ENCODE measurements at places on chromosomes 5 and 9. TPM values are rescaled to one million over a fixed set of nuclear protein-coding genes. Genes with fewer than 3 reads are reported as not detected.

DNA sequence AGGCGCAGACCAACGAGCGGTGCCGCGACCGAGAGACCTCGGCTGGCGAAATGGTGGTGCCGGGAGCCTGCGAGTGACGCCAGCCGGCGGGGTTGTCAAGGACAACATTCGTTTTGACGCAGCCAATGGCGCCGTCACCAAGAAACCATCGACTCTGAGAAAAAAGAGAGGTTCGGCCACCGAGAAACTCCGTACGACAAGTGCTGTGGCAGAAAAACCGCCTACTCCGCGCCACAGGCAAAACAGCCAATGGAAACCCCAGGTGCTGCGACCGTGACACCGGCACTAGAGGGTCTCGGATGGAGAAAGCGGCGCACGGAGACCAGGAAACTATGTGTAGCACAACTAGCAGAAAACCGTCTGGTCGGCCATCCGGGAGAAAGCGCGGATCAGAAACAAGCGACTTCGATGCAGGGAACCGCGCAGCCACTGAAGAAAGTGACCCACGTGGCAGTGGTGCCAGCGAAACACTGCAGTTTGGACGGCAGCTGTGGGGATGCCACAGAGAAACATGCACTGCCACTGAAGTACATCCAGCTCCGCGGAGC is 88.8 kb downstream of the ANXA2R start:
- DNase-seq = peak; percentile 89

Gene C9orf153
- 0.40 TPM for total RNA-seq

Gene PCDHGA1
- 0.07 TPM for total RNA-seq

GRCh38 chr9:33102551-33103210 is 26.2 kb upstream of the SMU1 start:
- DNase-seq = no peak

GRCh38 chr5:54457094-54457862 is 1.8 kb downstream of the HSPB3 start:
- no peak for DNase-seq

Gene BTNL8
- total RNA-seq = not detected

DNA sequence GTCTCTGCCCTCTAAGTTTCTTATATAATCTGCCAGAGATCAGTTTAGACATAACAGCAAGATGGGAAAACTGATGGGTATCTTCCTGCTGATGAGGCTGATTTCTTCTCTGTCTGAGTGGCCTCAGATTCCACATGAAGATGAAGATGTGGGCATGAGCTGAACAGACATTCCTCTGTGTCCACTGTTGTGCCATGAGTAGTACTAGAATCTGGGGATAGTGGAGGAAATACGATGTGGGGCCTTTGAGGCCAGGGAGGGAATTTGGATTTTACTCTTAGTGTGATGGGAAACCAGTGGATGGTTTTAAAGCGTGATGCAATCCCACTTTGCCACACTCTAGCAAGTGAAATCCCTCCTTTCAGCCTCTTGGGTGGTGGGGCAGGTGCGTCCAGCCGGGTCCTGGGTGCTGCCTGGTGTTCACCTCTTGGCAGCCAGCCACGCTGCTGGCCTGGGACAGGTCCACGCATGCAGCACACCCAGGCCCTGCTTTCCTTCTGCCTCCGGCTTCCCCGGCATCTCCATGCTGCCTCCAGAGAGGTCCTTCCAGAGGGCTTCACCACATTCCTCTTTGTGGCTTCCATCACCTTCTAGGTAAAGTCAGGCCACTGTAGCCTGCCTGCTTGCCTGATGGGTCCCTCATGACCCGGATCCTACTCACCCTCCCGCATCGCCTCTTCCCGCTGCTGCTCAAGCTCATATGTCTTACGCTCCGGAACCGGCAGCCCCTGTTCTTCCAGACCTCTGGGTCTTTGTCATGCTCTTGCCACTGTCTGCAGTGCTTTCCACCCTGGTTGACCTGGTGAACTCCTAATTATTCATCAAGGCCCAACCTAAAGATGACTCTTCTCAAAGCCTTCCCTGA is 28.1 kb upstream of the SH3PXD2B start:
- DNase-seq = no peak

GRCh38 chr5:14848385-14848784 is 23.2 kb downstream of the ANKH start:
- no peak for DNase-seq

DNA sequence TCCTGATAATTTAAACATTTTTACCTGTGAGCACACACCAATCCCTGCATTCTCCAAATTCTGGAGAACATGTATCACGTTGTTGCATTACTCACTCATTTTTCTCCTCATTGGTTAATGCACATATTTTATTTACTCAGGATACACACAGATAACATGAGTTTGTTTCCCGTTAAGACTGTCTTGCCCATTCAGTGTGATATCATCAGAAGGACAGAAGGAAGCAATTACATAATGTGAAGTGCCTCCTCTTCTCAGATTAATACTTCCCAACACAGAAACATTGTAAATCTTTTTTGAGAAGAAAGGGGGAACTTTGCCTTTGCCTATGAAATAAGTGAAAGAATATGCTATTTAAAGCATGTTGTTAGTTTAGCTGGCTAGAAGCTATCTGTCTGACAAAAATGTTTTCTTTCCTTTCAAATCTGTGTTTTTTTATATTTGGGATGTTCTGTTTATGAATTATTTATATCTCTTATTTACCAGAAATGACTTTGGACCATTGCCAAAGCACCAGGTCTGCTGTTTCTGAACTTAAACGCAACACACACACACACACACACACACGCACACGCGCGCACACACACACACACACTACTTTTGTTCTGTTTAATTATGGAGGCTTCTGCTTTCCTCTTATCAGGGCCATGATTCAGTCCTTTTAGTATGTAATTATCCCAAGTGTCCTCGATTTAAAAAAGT is 186.5 kb downstream of the CHSY3 start:
- DNase-seq = no peak

DNA sequence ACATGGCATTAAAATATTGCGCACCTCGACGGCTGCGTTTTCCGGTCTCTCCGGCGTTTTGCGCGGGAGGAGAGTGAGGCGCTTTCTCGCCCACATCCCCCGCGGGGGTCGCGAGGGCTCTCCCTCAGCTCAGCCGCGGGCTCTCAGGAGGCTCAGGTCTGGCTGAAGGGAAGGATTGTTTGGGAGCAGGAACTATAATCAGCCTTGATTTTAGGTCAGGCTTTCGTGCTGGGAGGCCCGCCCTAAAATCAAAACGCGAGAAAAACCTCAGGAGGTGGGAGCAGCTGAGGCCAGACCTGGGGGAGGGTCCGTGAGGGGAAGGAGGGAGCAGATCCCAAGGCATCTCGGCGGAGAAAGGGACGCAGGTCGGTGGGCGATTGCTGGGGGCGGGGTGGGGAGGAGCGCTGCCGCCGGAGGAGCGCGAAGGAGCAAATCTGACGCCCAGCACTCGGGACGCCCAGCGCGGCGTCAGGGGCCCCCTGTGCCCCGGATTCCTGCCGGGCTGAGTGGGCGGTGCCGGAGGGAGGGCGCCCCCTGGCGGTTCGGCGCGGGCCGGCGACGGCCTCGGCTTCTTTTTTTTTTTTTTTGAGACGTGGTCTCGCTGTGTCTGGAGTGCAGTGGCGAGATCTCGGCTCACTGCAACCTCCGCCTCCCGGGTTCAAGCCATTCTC is 18.7 kb upstream of the RNF130 start:
- peak; percentile 86 for DNase-seq

Gene SLC36A2
- not detected for total RNA-seq

DNA sequence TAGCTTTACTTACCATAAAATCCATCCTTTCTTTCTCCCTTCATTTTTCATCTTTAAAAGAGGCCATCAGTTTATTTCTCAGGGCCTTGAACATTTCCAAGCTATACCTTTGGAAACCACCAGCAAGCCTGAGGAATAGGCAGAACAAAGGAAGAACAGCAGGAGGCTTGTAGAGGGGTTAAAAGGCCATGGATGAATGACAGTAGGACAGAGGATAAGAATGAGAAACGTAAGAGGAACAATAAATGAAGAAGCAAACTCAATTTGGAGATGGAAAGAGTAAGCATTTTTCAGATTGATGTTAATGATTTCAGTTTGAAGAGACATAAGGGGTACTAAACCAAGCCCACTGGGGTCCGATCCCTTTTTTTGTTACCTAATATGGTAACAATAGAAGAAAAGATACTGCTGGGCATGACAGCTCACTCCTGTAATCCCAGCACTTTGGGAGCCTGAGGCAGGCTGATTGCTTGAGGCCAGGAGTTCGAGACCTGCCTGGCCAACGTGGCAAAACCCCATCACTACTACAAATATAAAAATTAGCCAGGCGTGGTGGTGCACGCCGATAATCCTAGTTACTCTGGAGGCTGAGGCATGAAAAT is 106.6 kb upstream of the NMUR2 start:
- DNase-seq = no peak

DNA sequence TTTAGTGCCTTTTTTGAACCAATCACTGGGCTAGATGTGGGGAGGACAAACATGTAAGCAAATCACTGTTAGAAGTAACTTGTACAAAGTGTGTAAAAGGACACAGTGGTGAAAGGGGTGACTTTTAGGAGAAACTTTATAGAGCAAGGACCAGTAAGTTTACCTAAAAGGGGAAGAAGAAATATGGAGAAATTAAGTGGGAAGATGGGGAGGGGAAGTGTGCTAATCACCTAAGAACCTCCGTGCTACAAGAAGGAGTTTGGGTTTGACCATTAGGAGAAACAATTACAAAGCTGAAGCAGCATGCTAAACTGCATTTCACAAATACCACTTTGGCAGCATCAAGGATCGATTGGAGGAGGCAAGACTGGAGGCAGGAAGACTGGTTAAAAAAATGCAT is 17.3 kb downstream of the ITGA1 start:
- DNase-seq = no peak

GRCh38 chr9:93155716-93156474 is 21.8 kb upstream of the NINJ1 start:
- DNase-seq = no peak

Gene CDH18
- total RNA-seq = not detected

Gene QSOX2
- 21.0 TPM for total RNA-seq

- DNase-seq = no peak
These were observed 47.3 kb downstream of the RASGEF1C start for GRCh38 chr5:180161420-180162303.

DNA sequence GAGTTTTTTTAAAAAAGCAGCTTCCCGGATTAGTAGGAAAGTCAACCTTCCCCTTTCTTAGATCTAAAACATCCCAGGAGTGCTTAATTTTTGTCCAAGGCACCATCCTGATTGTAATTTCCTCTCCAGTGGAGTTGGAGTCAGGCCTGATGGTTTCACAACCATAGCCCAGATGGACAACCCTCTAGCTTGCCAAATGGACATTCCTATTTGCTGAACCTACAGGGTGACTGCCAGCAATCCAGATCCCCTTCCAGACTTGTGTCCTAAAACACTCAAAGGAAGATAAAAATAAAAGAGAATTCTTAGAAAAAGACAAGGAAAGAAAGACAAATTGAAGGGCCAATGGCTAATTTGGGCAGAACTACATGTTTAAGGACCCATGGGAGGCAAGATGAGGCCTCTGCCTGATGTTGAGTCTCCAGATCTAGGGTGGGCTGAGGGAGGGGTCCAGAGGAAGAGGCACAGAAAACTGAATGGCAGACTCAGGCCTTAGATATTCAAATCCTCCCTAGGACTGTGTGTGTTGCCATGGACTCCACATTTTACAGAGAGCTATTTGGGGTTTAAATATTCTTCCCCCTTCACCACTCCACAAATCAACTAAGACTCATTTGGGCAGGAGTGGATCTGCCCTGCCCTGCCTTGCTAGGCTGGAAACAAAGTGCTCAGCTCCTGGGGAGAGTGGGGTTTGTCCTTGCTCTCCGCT is 38.5 kb upstream of the SLC44A1 start:
- DNase-seq = no peak

GRCh38 chr9:5994493-5994892 is 20.9 kb downstream of the RANBP6 start:
- no peak for DNase-seq

- DNase-seq = peak; percentile 9
These were observed 6.8 kb downstream of the FBP2 start for GRCh38 chr9:94586814-94587213.

Gene PALM2AKAP2
- not detected for total RNA-seq

DNA sequence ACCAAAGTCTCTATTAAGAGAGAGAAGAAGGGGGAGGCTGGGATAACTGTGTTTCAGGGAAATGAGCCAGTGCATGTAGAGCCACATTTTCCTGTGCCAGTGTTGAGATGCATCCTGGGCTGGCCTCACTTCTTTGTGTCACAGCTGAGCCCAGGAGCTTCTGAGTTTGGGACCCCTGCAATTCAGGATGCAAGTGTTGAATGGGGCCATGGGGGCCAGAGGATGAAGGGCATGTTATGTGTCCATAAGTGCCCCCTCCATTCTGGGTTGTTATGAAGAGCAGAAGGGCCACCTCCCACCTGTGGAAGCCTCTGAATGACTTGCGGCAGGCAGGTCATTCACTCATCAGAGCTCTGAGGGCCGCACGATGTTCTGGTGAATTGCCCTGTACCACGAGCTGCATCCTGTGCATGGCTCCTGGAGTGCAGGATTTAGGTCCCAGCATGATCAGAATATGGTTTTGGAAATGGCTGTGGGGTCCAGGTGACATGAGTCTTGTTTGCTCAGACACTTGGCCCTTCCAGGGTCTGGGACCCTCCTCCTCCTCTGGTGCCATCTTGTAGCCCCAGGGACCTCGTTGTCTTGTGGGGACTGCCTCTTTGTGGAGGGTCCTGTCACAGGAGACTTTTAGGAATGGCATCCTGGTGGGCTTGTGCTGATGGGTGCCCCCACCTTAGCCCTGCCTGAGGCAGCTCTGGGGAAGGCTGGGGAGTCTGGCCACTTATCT is 115.4 kb upstream of the PITX1 start:
- no peak for DNase-seq

Data from activated CD8-positive, alpha-beta T cell treated with anti-CD3 and anti-CD28 coated beads for 36 hours (primary cell).